A549 (cell line): ENCODE measurements at places on chromosomes 6 and 20.

DNA sequence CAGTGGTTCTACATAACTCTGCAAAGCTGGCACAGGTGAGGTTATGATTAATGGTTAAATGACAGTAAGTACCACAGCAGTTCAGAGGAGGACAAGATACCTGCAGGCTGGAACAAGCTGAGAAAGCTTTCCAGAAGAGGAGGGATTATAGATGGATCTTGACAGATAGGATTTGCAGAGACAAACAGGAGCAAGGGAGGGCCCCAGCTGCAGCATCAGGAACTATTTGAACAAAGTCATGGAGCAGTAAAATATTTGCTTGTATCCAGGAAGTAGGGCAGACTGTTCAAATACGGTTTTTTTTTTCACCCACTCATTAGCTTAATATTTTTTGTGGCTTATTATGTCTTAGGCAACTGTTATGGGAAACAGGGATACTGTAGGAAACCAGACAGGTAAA, 144.4 kb upstream of the MAN1A1 start:
- no peak for DNase-seq

- no peak for DNase-seq
Measured at GRCh38 chr6:112019589-112019988, 34.3 kb upstream of the CCN6 start.

DNA sequence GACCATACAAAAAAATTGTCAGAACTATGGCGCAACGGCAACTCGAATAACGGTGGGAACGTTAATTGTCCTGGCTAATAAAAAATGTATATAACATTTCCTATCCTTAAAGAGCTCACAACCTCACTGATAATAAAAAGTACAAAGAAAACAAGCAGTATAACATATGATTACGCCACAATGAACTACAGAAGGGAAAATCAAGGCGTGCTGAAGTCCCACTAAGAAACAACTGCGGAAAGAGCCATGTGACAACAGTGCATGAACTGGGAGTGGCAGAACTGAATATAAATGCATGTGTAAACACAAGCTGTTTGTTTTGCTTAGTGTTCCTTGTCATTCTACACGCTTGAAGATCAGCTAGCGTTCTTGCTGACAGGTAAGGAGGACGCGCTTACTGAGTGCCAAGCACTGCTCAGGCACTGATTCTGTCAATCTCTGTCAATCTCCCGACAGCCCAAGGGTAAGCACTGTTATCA, 466 bp upstream of the PSMB1 start:
- no peak for DNase-seq

GRCh38 chr6:96853083-96853482, 15.8 kb upstream of the GPR63 start:
- no peak for DNase-seq

DNA sequence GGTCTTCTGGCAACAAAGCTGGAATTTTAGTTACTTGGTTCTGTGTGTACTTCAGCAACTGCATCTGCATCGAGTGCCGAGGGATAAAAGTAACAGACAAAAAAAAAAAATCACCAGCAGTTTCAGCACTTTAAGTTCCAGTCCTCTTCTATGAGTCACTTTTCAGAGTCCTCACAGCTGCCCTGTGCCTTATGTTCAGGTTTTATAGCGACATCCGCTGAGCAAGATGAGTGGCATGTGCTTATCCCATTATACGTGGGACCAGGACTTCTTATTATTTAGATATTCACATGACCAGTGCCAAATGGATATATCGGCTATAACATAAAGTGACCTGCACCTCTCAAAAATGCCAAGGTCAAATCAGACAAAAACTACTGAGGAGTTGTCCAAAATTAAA, 242.9 kb downstream of the FOXA2 start:
- no peak for DNase-seq
